ENCODE measurements at places on chromosomes 5 and 9. TPM values are rescaled to one million over a fixed set of nuclear protein-coding genes. Genes with fewer than 3 reads are reported as not detected.

The VAV2 gene
- total RNA-seq, result 20.9 TPM

The SPATA31A5 gene
- total RNA-seq, result not detected

The BTNL3 gene
- total RNA-seq, result not detected

The TRUB2 gene
- total RNA-seq, result 24.1 TPM

The TMEM174 gene
- total RNA-seq, result not detected

The TNFSF15 gene
- total RNA-seq, result 0.27 TPM

The PDGFRB gene
- total RNA-seq, result 0.63 TPM

The SAXO1 gene
- not detected for total RNA-seq

The ALG2 gene
- 35.4 TPM for total RNA-seq

Measured in endothelial cell of coronary artery (primary cell).